Esophagus muscularis mucosa (tissue), 4 donors: ENCODE measurements at places on chromosomes 6 and 20.

DNA sequence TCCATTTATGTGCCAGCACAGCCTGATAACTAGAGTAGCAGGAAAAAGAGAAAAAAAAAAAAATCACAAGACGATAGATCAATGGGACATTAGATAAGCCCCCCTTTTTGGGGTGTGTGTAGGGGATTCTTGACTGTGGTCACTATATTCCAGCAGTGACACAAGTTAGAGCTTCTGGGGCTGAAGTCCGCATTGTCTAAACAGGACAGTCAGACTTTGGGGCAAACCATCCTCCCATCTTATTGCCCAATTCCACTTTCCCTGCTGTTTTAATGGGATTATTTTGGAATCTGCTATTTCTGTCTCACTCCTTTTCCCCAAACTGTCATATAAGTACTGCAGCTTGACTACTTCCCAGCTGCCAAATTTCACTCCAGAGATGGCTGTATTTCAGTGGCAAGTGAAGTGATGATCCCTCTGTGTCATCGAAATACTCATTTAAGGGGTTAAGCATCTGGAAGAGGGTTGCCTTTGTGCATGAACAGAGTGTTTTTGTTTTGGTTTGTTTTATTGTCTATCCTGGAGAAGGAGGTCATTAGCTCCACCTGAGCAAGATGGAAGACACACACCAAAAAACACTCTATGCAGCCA, 182.5 kb downstream of the ATXN1 start:
- DNase-seq: no peak

- DNase-seq: no peak
Measured at GRCh38 chr6:18210707-18211106, 53.6 kb downstream of the DEK start.

DNA sequence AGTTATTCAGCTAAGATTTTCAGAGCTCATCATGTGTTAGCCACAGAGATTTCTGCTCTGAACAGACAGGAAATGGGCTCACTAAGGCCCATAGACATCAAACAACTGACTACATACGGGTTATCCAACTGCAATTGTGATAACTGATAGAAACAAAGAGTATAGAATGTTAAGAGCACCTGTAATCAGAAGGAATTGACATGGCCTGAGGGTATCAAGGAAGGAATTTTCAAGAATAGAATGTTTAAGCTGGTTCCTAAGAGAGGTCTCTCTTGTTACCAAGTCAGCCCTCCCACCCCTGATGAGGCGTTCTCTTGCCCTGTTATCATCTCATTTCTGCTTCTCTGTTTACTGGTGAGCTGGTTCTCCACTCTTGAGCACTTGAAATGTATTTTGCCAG, at the start of gene MEI4:
MEI4 (plus strand) TSS at position 301 of the 400 bp plus-strand sequence. CDS start 37,633 bp downstream, outside the sequence.
- DNase-seq: no peak

DNA sequence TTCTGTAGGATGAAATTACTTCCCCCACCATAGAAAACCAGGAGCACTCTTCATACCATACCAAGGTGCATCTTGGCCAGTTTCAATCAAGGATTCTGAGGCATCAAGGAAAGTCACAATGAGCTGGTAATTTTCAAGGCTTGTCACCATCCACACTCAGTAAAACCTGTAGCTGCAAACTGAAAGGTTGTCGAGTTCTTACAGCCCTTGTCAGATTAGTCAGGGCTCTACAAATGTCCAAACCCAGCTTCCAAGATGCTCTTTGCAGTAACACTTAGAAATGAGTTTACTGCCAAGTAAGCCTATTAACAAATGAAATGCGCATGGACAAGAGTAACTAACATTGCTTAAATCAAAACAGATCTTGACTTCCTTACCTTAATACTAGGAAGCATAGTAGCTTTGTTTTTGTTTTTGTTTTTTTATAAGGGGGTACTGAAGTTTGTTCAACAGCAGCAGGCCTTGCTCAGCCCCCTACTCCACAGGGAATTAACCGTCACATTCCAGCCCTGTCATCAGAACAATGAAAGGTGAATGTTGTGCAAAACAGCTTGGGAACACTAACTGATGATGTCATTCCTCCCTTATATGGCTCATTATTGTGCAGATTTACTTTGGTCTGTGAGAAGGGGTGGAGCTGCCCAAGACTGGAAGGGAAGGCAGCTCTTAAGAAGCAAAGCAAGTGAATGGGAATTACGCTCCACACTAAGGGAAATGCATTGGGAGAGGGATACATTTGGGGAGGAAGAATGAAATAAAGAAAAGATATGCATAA, 49.9 kb upstream of the TMEM30A start:
- DNase-seq: no peak

DNA sequence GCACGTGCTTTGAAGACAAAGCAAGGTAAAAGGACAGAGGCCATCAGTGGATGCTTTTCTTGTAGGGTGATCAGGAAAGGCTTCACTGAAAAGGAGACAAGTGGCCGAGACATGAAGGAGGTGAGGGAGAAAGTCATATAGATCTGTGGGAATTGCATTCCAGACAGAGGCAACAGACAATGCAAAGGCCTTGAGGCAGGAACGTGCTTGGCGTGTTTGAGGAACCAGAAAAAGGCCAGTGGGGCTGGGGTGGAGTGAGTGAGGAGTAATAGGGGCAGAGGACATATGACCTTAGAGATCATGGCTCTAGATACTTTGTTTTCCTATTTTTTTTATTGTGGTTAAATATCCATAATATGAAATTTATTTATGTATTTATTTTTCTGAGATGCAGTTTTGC, 10.5 kb upstream of the SALL4 start:
- DNase-seq: no peak

- DNase-seq: no peak
Measured at GRCh38 chr20:48592107-48592940, 235.5 kb downstream of the PREX1 start.

DNA sequence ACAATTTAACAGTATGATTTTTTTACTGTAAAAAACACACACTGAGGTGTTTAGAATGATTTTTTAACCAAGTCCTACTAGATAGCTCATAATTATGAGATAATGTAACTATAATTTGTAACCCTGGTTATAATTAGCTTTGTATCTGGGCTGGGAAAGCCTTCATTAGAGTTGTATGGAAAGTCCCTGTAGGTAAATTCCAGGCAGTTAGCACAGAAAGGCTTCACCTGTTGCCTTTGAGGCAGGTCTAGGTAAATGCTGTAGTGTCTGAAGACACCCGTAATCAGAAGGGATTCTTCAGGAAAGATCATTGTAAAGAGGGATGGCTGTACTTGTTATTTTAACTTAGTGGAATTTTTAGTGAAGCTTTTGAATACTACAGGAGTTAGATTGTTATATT, 1.9 kb downstream of the TMEM200A start:
- DNase-seq: no peak

DNA sequence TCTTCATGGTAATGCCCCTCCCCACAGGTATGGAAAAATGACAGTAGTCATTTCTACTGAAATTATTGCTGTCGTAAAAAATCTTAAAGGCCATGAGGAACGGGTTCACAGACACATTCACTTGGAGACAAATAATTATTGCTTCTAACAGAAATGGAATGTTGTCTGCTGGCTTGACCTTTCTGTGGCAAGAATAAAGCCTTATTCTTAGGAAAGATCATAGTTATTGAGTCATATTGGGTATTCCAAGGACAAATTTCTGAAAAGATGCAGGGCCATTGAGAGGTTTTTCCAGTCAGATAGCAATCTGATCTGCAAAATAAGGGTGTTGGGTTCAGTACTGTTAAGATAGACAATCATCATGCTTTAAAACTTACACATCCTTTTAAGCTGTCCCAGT, 29.2 kb downstream of the AKAP7 start:
- DNase-seq: no peak

GRCh38 chr6:166446146-166446545, 63.4 kb upstream of the MPC1 start:
- no peak for DNase-seq
